ENCODE measurements at places on chromosomes 11 and 22.

DNA sequence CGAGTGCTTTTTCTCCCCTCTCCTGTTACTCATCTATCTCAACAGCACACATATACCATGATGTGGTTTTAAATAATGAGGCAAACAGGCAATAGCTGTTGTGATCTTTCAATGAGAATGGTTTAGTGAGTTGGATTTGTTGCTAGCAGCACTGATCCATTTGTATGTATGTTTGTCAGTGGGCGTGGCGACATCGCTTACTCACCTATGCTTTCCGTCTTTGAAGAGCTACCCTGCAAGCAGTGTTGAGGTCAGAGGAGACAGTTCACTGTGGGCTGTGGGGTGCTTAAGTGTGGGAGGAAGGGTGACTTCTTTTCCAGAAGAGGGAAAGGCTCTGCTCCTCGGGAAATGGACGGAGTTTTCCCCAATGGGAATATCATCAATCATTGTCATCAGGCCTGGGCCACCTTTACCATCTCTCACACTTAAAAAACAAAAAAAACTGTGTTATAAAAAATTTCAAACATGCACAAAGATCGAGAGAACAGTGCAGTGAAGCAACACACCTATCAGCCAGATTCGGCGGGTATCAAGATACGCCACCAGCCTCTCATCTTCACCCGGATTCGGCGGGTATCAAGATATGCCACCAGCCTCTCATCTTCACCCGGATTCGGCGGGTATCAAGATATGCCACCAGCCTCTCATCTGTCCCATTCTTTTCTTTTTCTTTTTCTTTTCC lies 83.8 kb downstream of the TBC1D22A start:
- no peak for DNase-seq

DNA sequence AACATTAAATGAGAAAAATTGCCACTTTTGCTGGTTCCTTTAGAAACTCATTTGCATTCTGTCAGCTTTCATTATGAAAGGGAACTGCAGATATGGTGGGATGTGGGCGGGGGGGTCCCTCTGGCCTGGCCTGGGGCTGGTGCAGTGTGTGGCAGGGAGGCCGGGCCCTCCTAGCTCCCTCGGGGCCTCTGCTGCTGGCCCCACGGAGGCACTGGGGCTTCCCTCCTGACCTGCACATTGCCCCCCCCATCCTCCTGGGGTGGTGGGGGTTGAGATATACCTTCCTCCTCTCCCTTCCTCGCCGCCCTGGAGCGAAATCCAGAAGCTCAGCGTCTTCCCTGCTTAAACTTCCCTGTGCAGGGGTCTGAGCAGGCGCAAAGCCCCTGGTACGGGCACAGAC lies 1005.9 kb downstream of the BRD1 start:
- no peak for DNase-seq

DNA sequence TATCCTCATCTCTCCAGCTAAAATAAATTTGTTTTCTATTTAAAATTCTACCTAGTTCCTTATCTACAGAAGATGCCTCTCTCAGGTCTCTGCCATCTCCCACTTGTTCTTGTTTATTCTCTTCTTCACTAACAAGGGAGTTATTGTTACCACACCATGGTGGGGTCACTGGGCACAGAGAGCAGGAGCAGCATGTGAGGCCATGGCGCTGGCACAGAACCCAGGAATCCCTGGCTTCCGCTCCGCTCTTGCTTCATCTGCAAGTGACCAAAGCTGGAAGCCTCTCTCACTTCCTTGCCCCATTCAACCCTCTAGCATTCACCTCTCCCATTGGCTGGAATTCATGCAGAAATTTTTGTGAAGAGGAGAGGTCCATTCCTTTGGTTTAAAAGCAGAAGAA lies 190.7 kb upstream of the NCAM1 start:
- DNase-seq: no peak

GRCh38 chr22:39422101-39422500 lies 22.5 kb downstream of the TAB1 start:
- no peak for DNase-seq

DNA sequence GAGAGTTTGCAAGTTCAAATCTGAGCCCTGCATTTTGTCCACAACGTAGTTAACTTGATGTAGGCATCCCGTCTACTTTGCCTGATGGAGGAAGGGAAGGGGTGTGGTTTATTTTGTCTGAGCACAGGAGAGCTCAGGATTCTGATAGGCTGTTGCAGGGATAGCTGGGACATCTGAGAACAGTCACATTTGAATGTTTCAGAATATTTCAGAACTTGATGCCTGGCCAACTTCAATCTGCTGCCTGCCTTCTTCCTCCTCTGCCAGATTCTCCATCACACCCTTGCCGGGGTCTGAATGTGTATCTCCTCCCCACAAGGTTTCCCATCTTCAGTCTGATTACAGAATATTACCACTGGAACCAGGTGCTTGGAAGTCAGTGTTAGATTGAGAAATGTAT lies 51.6 kb downstream of the NTM start:
- DNase-seq: no peak

DNA sequence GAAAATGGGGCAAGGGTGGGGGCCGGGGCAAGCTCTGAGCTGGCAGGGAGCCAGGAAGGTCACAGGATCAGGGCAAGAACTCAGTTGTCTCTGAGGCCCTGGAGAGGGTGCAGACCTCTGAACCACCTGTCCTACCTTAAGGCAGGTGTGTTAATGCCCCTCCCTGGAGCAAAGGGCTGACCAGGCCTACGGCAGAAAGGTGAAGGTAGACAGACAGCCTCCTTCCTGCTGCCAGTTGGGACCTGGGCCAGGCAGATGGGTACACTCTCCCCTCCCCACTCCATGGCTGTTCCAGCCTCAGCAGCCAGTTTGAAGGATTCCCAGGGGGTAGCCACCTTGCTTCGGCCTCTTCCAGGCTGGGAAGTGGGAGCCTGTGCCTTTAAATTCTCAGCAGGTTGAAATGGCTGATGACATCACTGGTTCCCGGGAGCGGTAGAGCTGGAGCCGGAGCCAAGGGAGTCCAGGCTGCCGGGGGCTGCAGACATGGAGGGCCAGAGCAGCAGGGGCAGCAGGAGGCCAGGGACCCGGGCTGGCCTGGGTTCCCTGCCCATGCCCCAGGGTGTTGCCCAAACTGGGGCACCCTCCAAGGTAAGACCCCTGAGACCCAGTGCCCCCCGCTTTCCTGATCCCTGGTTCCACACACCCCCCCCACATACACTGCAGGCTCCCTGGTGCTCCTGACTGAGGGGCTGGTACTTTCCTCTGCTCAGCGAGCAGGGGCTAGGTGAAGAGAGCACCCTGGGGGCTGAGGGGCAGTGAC lies at the start of gene INPP5J:
Gene INPP5J (plus strand): TSS at position 435 of the 760 bp plus-strand sequence. CDS start 49 bp downstream, at position 484.
- no peak for DNase-seq

DNA sequence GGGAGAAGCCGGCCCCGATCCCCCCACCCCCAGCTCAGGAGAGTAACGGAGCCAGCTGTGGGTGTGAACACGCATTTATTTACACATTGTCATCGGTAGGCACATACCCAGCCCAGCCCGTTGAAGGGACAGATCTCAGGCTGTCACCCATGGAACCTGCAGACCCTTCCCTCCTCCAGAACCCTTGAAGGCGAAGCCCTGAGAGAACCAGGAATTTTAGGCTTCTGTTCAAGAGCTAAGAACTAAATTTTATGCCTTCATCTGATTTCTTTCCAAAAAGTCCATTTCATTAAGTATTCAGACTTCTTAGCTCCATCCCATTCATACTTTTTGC lies 379 bp upstream of the BRMS1 start:
- no peak for DNase-seq

DNA sequence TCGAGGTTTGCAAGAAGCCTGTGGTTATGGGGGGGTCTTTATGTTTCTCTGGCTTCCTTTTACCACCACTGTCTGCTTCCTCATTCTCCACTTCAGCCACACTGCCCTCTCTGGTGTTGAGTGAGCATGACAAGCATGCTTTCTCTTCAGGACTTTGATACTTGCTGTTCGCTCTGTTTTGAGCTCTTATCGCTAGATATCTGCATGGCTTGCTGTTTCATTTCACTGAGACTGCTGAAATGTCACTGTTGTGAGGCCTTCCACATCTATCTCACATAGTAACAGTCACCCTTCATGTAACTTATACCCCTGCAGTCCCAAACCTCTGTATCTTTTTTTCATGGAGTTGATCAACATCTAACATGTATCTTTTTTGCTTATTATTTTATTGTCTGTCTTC lies 59.8 kb downstream of the TMEM135 start:
- DNase-seq: peak; percentile 88

DNA sequence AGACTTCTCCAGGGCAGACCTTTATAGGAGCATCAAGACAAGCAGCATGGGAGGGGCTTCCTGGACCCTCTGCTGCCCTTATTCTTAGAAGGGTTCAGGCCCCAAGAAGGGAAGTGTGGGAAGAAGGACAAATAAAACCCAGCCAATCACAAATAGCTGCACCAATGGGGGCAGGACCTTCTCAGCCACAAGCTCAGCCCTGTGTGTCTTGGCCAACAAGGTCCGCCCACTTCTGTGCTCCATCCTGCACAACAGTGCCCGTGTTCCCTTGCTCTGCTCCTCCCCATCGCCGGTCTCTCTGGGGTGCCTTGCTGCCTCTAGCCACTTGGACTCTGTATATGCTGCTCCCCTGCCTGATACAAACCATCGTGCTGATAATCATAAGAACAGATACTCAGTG lies 86.1 kb downstream of the NAT10 start:
- peak; percentile 19 for DNase-seq

DNA sequence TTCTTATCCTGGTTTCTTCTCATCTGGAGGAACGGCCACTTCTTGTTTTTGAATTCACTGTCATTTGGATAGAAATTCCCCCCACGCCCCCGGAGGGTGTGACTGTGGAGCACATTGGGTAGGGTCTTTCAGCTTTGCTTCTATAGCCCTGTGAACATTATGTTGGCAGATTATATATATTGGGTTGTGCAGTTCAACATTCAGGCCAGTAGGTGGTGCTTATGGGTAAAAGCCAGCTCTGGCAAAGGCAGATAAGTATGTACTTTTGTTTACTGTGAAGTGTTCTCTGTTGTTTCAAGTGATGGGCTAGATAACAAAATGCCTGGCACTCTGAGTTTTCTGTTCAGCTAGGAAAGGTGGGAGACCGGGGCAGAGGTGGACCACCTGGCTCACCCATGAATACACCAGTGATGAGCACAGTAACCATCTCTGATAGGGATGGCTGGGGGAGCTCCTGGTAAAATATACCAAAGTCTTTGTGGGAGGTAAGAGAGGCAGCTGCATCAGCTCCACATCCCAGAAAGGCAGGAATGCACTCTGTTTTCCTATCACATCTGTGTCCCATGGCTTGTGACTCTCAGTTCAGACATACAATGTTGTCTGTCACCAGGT lies 1348.2 kb upstream of the RAG2 start:
- DNase-seq: peak; percentile 81

DNA sequence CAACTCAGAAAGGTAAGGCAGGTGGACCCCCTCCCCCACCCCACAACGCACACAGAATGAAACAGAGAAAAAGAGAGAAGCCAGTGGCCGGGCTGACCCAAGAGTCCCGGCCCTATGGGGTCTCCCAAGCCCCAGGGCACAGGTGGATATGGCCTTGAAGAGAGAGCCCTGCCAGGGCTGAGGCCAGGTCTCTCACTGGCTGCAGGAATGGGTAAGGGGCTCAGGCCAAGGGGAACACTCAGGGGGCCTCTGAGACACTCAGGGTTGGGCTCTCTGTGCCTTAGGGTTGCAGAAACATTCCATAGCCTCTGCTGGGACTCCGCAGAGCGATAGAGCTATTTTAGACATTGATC lies 98.0 kb downstream of the PDE2A start:
- no peak for DNase-seq

GRCh38 chr11:67636962-67637361 lies 2.6 kb downstream of the TBX10 start:
- no peak for DNase-seq

- DNase-seq: peak; percentile 34
Observed at GRCh38 chr22:35480627-35481550, 59.7 kb upstream of the RASD2 start.

GRCh38 chr11:14331476-14332136 lies 27.4 kb downstream of the RRAS2 start:
- DNase-seq: peak; percentile 64

DNA sequence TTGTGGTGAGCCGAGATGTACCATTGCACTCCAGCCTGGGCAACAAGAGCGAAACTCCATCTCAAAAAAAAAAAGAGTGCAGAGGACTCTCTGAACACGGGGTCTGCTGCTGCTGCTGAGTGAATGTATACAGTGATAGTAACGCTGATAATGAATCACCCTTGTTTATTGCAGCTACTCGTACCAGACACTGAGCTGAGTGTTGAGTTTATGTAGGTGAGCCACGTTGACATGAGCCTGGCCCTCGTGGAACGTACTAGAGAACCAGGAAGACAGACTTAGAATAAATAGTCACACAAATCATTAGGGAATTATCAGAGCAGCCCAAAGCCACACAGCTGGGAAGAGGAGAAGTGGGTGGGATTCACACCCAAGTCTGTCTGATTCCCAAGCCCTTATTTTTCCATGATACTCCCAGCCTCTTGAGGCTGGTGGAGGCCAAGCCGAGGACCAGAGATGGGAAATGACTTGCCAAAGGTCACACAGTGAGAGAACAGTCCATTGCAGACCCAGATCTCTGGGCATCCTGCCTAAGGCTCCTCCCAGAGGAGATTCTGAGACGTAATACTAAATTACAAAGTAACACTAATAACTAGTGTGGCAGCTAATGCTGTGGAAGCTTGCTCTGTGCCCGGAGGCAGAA lies 34.8 kb downstream of the MB start:
- DNase-seq: no peak

DNA sequence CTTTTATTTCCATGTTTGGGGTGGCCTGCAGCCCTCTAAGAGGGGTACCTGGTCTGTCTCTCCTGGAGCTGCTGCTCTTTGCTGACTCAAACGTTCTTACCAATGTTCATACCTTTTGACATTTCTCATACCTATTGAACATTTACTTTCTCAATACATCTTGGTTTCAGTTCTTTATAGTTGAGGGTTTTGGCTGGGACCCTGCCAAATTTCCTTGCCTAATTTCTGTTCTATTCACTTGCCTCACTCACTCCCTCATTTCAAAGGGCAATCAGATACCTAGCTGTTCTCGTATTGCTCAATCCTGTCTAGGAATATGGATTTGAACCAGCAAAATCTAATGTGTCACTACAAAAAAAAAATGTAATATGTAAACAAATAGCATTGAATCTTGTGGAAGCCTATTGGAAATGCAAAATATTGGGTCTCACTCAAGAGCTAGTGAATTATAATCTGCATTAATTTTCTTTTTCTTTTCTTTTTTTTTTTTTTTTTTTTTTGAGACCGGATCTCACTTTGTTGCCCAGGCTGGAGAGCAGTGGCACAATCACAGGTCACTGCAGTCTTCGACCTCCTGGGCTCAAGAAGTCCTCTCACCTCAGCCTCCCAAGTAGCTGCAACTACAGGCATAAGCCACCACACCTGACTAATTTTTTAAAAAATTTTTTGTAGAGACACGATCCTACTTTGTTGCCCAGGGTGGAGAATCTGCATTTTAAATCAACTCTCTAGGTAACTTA lies 7.5 kb downstream of the OR6M1 start:
- no peak for DNase-seq

Data from hematopoietic multipotent progenitor cell treated with erythropoietin and hydrocortisone succinate and interleukin-3 and kit ligand, for 4 days (in vitro differentiated cells).